ENCODE measurements at places on chromosomes 4 and X. TPM values are rescaled to one million over a fixed set of nuclear protein-coding genes. Genes with fewer than 3 reads are reported as not detected.

The RTL5 gene
- 1.1 TPM for total RNA-seq

The DNAAF6 gene
- total RNA-seq = not detected

The SPACA5 gene
- total RNA-seq = not detected

The FRAS1 gene
- 1.3 TPM for total RNA-seq

The SPANXN3 gene
- total RNA-seq = not detected

The FGB gene
- total RNA-seq = not detected

The GTPBP6 gene
- total RNA-seq = 39.1 TPM

The SHROOM4 gene
- total RNA-seq = 30.6 TPM

The APELA gene
- not detected for total RNA-seq

The CD38 gene
- 5.3 TPM for total RNA-seq
